ENCODE measurements at places on chromosomes 16 and 17.

DNA sequence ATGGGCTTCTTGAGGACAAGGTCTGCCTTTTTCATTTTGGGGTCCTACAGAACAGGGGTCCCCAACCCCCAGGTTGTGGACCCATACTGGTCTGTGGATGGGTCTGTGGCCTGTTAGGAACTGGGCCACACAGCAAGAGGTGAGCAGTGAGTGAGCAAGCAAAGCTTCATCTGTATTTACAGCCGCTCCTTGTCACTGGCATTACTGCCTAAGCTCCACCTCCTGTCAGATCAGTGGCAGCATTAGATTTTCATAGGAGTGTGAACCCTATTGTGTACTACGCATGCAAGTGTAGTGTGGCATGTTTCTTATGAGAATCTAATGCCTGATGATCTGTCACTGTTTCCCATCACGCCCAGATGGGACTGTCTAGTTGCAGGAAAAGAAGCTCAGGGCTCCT is 33.9 kb downstream of the ERN1 start:
- DNase-seq: no peak

DNA sequence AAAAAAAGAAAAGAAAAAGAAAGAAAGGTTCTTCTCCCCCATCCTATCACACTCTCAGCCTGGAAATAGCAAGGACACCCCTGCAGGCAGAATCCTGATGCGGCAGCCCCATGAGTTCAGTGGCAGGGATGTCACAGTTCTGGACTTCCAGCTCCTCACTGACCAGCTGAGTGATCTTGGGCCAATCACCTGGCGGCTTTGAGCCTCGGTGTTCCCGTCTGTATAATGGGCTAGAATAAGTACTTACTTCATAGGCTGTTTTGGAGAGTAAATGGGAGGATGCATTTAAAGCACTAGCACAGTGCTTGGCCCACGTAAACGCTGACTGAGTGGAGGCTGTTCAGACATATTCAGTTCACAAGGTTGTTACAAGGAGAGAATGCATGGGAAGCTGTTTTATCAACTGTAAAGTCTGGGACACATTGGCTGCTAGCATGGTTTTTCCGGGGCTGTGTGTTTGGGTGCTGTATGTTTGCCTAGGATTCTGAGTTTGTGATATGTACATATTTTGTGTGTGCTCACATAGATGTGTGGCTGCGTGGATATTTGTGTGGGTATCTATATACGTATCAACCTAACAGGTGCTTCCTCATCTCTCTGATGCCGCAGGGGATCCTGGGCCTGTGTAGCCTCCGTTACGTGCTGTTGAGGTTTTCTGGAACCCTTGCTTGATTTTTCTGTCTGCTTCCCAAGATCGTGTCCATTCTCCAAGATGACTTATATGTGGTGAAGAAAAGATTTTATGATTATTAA is 3.4 kb downstream of the BHLHA9 start:
- no peak for DNase-seq

DNA sequence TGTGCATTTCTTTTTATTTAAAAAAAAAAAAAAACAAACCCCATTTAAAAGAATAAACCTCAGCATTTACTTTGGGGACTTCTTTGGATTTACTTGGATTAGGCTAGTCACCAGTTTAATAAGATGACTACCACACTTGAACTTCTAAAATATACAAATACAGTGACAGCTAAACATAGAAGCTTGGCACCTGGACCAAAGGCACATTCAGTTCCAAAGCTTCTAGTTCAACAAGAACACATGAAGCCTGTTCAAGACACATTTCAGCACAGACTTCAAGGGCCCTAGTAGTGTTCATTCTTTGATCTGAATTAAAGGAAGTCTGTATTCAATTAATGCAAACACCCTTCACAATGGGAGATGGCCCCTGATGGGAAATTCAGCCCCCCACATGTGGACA is 11.6 kb upstream of the ROGDI start:
- DNase-seq: no peak

GRCh38 chr17:44606658-44607057 is 49.4 kb downstream of the FZD2 start:
- DNase-seq: no peak

GRCh38 chr17:28057731-28058246 is 15.3 kb downstream of the NLK start:
- no peak for DNase-seq

GRCh38 chr17:3982113-3982512 is 17.9 kb upstream of the ATP2A3 start:
- no peak for DNase-seq

- no peak for DNase-seq
Measured at GRCh38 chr17:45333702-45334092, 16.9 kb upstream of the MAP3K14 start.

DNA sequence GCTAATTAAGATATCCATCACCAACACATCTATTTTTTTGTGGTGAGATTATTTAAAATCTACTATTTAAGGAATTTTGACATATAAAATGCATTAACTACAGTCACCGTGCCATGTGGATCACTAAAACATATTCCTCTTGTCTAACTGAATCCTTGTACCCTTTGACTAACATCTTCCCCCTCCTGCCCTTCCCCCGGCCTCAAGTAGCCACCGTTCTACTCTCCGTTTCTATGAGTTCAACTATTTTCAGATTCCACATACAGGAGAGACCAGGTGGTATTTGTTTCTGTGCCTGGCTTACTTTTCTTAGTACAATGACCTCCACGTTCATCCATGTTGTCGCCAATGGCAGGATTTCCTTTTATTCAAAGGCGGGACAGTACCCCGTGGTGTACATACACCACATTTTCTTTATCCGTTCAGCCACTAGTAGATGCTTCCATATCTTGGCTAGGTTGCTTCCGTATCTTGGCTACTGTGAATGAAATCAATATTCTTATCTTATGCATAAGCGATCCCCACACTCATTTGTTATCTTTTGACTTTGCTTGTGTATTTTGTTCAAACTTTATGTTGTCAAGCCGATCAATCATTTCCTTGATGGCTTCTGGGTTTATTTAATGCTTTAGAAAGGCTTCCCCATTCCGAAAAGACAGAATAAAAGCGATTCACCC is 134.7 kb downstream of the KCNJ12 start:
- no peak for DNase-seq

DNA sequence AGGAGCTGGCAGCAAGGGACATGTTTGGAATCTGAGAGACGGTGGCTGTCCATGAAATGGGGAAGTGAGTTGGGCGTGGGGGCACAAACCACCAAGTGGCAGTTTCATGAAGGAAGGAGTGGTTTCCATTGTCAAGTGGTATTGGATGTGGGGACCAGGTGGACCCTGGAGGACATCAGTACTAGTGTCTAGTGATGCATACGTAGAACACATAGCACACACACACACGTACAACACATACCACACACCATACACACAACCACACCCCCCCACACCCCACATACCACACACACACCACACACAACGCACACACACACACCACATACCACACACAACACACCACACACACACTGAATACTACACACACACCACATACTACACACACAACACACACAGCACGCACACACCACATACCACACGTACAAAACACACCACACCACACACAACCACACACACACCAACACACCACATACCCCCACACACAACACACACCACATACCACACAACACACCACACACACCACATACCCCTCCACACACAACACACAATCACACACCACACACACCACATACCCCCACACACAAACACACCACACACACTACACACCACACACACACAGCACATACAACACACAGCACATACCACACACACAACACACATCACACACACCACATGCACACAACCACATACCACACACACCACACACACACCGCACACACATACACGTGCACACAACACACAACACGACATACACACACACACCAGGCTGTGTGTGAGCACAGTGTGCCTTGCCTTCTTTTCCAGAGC is 41.1 kb upstream of the GSE1 start:
- no peak for DNase-seq

GRCh38 chr16:64892835-64893785 is 228.8 kb downstream of the CDH11 start:
- DNase-seq: no peak

- DNase-seq: no peak
Measured at GRCh38 chr17:21215935-21216334, 2.0 kb upstream of the TMEM11 start.

DNA sequence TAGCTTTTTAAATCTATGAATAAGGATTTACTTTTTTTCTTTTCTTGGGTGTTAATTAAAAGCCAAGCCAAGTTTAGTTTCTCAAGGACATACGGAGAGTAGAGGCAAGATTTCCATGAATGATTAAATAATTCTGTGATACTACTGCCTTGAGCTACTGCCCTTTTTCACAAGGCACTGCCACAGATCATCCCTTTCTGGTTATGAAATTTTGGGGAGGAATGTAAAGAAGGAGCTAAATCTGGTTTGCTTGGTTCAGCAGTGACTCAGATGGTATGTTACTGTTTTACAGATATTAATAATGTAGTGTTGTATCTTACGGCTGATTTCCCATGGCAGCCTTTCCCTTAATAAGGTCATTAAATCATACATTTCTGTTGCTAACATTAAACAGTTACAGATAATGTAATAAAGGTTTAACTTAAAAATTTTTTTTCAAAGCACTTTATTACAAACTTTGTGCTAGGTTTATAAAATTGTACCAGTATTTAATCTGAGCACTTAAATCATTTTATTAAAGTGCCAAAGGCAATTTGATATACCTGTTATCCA is 2.6 kb downstream of the WSB1 start:
- DNase-seq: no peak

- DNase-seq: no peak
Measured at GRCh38 chr16:22659933-22660332, 149.2 kb downstream of the NPIPB5 start.

- no peak for DNase-seq
Measured at GRCh38 chr17:62172492-62173291, 107.6 kb upstream of the MED13 start.

DNA sequence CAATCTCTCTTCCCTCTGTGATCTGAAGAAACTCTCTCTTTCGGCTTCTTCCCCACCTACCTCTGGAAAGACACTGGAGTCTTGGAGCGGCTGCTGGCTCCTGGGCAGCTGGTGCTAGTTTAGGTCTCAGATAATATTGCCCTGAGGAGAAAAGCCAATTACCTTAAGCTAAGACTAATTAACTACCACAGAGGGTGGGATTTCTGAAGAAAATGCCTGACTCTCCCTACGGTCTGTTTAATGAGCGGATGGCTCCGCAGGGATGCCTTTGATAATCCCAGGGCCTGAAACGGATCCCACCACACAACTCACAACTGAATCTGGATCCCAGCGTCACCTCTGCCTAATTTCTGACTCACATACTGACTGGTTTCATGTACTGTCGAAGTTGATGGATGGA is 127.0 kb upstream of the NLRP1 start:
- no peak for DNase-seq

DNA sequence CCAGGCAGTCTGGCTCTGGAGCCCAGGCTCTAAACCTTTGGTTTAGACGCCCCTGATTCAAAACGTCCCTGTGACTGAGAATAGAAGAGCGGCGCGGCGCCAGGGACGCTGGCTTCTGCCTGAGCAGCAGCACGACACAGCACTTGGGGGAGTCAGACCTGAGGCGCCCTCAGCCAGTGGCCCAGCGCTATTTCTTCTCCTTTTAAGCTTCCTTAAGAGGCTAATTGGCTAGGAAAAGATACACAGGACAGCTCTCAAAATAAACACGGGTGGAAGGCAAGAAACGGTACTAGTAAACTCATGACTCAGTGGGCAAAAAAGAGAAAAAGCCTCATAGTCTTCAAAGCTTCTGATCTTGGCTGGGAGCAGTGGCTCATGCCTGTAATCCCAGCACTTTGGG is 34.9 kb downstream of the GTF3C1 start:
- no peak for DNase-seq

DNA sequence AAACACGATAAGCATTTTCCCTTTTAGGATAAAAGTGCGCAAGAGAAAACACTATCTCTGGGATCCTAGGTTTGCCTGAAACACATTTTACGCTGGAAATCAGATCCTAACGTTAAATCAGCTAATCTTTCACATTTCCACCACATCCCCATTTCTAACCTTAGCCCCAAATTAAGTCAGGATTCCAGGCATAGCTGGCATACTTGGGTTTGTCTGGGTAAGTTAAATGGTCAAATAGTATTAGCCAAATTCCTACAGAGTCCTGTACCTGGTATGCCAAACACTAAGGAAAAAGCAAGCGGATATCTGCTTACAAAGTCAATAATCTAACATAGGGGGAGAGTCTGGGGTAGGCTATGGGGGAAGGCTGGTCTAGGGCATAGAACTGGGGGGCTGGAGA is 557.4 kb upstream of the ZFHX3 start:
- DNase-seq: no peak

DNA sequence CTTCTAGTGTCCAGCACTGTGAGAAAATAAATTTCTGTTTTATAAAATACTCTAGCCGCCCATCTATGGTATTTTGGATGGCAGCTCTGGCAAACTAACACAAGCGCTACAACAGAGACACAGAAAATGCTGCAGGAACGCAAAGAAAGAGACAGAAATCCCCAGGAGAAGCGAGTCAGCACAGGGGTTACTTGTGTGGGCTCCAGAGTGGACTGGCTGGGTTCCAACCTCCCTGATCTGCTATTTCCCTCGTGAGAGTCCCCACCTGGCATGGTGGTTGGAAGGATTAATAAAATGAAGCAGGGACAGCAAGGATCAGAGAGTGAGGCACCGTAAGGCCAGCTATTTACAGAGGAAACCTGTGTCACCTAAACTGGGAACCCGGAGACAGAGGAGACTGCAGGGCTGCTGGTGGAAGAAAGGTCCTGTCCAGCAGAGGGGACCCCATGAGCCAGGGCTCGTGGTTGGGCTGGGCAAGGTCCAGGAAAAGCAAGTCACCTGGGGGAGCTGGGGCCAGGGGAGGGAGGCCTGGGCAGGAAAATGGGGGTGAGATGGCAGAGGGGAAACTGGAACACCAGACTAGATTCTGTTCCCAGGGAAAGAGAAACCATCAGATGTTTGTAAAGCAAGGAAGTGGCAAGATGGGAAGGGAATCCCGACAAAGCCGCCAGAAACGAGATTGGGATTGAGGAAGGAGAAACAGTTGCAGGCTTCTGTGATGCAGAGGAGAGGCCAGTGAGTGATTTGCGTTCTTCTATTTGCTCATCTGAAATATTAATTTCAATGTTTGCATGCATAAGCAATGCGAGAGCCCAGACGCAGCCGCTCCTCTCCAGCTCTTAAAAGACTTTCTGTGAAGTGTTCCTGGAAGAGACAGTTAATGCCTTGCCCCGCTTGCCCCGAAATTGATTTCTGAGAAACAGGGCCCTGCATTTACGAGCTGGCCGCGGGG is 63.0 kb upstream of the TEKT3 start:
- DNase-seq: no peak

GRCh38 chr17:79622122-79622601 is 11.3 kb upstream of the RBFOX3 start:
- DNase-seq: no peak

GRCh38 chr16:89795676-89796075 is 20.8 kb downstream of the FANCA start:
- DNase-seq: no peak

- DNase-seq: no peak
Measured at GRCh38 chr17:19302791-19303331, 59.7 kb downstream of the B9D1 start.

DNA sequence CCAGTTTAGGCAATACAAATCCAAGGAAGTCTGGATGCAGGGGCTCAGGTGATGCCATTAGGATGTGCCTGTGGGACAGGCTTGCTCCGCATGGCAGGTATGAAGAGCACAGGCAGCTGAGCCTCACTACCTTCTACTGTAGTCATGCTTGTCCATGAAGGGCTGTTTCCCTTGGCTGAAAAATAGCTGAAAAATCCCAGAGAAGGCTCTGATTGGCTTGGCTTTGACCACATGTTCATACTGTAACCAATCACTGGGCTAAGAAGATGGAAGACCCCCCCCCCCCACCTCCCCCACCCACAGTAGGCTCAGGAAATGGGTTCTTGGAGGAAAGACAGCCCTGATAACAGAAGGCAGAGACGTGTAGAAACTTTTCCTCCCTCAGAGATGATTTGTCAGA is 66.5 kb upstream of the LGALS9 start:
- no peak for DNase-seq
